ENCODE measurements at places on chromosomes 6 and 20. TPM values are rescaled to one million over a fixed set of nuclear protein-coding genes. Genes with fewer than 3 reads are reported as not detected.

Gene OR2H1
- total RNA-seq = not detected

Gene FRK
- under 0.01 TPM for total RNA-seq

Gene BYSL
- 33.1 TPM for total RNA-seq

Gene ANKRD66
- total RNA-seq = not detected

Gene NKAIN4
- total RNA-seq = not detected

Gene MRPS26
- total RNA-seq = 48.8 TPM

Gene KIF25
- not detected for total RNA-seq

Gene PACSIN1
- total RNA-seq = not detected

Gene TJAP1
- total RNA-seq = 10.7 TPM

Gene ZKSCAN4
- 5.7 TPM for total RNA-seq

Gene SCUBE3
- 0.75 TPM for total RNA-seq

Gene NINL
- total RNA-seq = 7.6 TPM

Gene CST4
- total RNA-seq = not detected

Gene C20orf144
- 0.09 TPM for total RNA-seq

Gene EPB41L1
- total RNA-seq = 4.2 TPM

Gene SLC13A3
- total RNA-seq = 0.09 TPM

Gene PAX1
- not detected for total RNA-seq

Gene COL20A1
- not detected for total RNA-seq

Gene NDRG3
- 14.8 TPM for total RNA-seq

Gene VWA7
- total RNA-seq = 0.09 TPM

Gene TSPO2
- not detected for total RNA-seq

Gene BPIFB2
- total RNA-seq = not detected

Gene TTBK1
- total RNA-seq = under 0.01 TPM

Data from endothelial cell of coronary artery (primary cell).